Naive thymus-derived CD8-positive, alpha-beta T cell (primary cell): ENCODE measurements at places on chromosomes 4 and X. TPM values are rescaled to one million over a fixed set of nuclear protein-coding genes. Genes with fewer than 3 reads are reported as not detected.

The STATH gene
- polyA plus RNA-seq: not detected

GRCh38 chr4:168835880-168836454, 174.1 kb downstream of the CBR4 start:
- DNase-seq: no peak

The TRIM61 gene
- 1.7 TPM for polyA plus RNA-seq

DNA sequence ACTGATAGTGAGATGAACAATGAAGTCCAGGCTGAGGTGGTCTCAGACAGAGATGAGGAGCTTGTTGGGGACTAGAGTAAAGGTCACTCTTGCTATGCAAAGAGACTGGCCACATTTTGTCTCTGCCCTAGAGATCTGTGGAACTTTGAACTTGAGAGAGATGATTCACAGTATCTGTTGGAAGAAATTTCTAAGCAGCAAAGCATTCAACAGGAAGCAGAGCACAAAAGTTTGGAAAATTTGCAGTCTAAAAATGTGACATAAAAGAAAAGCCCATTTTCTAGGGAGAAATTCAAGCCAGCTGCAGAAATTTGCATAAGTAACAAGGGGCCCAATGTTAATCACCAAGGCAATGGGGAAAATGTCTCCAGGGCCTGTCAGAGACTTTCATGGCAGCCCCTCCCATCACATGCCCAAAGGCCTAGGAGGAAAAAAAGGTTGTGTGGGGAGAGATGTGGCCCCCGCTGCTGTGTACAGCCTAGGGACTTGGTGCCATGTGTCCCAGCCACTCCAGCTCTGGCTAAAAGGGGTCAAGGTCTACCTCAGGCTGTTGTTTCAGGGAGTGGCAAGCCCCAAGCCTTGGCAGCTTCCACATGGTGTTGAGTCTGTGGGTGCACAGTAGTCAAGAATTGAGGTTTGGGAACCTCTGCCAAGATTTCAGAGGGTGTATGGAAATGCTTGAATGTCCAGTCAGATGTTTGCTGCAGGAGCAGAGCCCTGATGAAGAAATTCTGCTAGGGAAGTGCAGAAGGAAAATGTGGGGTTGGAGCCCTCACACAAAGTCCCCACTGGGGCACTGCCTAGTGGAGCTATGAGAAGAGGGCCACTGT, 262.8 kb downstream of the DKK2 start:
- no peak for DNase-seq

The SCRG1 gene
- polyA plus RNA-seq: not detected

- DNase-seq: peak; percentile 53
Measured at GRCh38 chr4:47837094-47837907, 566 bp downstream of the CORIN start.
